ENCODE measurements at places on chromosomes 1 and 21.

GRCh38 chr1:198798923-198799386 lies 160.1 kb downstream of the PTPRC start:
- no peak for DNase-seq

DNA sequence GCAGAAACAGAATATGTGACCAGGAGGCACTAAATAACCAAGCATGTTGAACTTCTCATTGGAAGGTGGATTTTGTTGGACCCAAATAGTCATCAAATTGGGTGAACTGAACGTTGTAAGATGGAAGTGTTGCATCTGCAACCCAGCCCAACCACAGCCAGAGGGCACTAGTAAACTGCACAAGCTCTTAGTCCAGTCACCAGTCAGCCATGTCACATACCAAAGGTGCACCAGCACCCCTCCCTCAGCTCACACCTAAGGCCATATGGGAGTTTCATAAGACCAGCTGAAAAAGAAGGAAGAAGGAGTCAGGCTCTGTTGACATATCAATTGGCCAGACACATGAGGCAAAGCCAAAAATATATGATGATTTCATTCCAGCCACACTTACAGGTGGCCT lies 481.7 kb upstream of the NR5A2 start:
- no peak for DNase-seq

DNA sequence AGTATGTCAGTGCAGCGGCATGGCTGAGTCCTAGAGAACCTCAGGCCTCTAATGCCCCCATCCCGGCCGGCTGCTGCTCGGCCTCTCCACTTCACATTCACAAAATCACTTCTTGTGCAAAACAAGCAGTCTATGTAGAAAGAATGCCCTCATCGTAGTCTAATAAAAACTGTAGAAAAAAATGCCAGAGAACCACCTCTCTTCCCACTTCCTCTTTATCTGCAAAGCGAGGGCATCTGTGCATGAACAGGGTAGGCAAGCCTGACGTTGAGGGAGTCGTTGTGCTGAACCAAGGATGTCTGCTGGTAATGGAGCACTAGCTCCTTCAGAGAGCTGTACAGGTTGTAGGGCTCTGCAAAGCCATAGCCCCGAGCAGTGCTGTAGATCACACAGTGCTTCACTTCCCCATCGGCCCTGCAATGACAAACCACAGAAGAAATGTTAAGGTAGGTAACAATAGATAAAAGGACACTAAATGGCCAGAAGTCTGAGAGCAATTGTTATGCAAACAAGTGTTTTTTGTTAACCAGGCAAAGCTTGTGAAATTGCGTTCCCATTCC lies 88.9 kb downstream of the PIK3R3 start:
- no peak for DNase-seq

DNA sequence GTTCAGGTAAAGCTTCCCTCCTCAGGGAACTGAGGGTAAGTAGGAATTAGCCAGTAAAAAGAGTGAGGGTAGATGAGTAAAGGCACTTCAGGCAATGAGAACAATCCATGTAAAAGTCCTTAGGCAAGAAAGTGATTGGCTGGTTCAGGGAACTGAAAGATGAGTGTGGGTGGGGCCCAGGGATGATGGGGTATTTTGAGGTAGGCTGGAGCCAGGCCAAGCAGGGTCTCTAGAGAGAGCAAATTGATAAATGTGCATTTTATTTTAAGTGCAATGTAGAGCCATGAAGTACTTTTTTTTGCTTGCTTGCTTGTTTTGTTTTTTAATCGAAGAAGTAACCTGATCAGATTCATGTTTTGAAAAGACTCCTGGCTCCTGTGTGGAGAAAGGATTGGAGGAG lies 26.5 kb downstream of the OSBPL9 start:
- no peak for DNase-seq

DNA sequence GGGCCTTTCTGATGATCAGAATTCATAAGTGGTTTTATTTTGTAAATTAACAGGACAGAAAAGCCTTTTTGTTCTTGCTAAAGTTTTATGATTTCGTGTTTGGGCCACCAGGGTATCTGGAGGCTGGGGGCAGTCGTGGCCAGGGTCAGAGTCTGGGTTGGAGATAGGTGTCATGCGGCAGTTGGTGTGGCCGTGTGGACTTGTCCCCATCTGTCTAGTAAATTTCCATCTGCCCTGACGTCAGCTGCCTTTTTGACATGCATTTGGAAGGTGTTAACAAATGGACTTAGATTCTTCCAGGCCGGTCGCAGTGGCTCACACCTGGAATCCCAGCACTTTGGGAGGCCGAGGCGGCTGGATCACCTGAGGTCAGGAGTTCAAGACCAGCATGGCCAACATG lies 56.8 kb downstream of the SKI start:
- DNase-seq = no peak
